ENCODE measurements at places on chromosomes 4 and X. TPM values are rescaled to one million over a fixed set of nuclear protein-coding genes. Genes with fewer than 3 reads are reported as not detected.

CXXC4 gene
- 1.7 TPM for total RNA-seq

JAKMIP1 gene
- not detected for total RNA-seq

SMIM43 gene
- total RNA-seq, result not detected

LIMCH1 gene
- total RNA-seq, result 17.2 TPM

STIM2 gene
- 19.7 TPM for total RNA-seq

HPGD gene
- 9.5 TPM for total RNA-seq

YY2 gene
- 2.4 TPM for total RNA-seq

TLR1 gene
- total RNA-seq, result 5.5 TPM

GYG2 gene
- total RNA-seq, result 71.4 TPM

P2RY4 gene
- not detected for total RNA-seq

LUZP4 gene
- 22.2 TPM for total RNA-seq

ESX1 gene
- total RNA-seq, result 0.24 TPM

DTHD1 gene
- not detected for total RNA-seq

L1CAM gene
- 78.9 TPM for total RNA-seq

UBA6 gene
- 51.3 TPM for total RNA-seq

KIF4A gene
- 18.2 TPM for total RNA-seq

Measured in SK-MEL-5 (cell line).